CD4-positive, alpha-beta T cell treated with Interleukin-15 for 4 hours (primary cell): ENCODE measurements at places on chromosomes 3 and 15.
A peak's percentile ranks its signal among the peaks of the same experiment; 100 is the strongest.

- no peak for DNase-seq
Observed at GRCh38 chr3:185992831-185993374, 55.1 kb upstream of the TRA2B start.

DNA sequence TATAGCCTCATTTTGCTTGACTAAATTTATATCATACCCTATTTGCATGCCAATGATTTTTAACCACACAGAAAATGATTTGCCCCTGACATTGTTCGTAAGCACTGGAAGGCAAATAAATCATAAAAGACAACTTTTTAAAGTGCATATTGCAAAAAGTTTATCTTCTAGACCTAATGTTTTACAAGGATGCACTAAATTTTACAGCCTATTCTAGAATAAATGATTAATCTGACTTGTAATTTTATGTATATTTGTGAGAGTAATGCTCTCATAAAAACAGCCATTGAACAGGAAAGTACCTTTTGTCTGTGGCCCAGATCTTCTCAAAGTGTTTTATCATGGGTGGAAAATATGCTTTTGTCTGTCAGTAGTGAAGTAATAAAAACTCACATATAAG is 546.6 kb downstream of the EPHA3 start:
- DNase-seq, result no peak

- DNase-seq, result no peak
Observed at GRCh38 chr3:16463119-16463518, 50.4 kb downstream of the RFTN1 start.

GRCh38 chr3:36738702-36739101 is 25.7 kb downstream of the DCLK3 start:
- no peak for DNase-seq

- peak; percentile 38 for DNase-seq
Observed at GRCh38 chr3:47961815-47962606, 54.2 kb downstream of the MAP4 start.

GRCh38 chr3:35064761-35065160 is 574.6 kb upstream of the ARPP21 start:
- DNase-seq, result no peak

DNA sequence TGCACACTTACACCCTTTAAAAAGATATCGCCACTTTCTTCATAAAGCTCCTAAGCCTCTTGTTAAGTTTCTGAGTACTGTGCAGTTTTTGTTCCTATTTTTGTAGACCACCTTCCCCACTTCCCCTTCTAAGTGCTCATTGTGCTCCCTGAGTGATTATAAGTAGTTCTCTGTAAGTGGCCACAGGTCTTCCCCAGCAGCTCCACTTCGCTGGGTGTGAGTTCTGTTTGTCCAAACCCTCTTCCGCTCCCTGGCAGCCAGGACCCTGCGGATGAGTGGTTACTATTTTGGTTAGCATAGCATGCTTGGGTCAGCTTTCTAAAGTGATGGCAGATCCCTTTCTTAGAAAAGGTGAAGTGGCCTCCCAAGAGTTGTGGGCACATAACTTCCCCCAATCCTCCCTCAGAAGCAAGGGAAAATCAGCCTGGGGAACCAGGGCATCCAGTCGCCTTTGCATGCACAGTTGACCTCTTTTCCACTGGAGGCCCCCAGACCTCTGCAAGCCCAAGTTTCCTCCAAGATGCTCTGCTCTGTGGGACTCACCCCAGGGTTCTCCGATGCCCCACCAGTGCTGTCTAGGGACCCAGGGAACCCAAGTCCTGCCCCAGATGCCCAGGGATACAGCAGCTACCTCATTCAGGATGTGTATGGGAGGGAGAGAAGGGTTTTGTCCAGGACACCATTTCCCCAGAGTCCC is 69.6 kb downstream of the ATP10A start:
- no peak for DNase-seq

DNA sequence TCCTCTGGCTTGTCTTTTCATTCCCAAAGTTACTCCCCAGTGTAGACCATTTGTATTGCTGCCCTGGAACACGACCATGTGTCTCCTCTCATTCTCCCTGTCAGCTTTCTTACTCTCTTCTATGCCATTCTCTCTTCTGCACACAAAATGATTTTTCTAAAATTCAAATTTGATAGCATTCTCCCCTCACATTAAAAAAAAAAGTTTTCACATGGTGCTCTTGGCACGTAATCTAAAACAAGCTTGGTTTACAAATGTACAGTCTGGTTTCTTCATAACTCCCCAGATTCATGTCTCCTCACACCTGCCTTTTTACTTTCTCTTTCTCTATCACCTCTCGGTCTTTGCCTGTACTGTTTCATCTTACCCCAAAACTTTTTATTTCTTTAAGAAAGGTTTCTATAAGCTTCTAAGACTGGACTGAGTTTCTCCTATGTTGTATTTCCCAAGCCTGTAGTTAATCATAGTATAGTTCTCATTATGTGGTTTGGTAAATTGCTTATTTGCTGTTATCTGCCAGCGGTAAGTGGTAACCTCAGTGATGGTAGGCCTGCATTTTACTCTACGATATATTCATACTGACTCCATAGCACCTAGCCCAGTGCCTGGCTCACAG is 31.2 kb downstream of the BCHE start:
- DNase-seq, result no peak

DNA sequence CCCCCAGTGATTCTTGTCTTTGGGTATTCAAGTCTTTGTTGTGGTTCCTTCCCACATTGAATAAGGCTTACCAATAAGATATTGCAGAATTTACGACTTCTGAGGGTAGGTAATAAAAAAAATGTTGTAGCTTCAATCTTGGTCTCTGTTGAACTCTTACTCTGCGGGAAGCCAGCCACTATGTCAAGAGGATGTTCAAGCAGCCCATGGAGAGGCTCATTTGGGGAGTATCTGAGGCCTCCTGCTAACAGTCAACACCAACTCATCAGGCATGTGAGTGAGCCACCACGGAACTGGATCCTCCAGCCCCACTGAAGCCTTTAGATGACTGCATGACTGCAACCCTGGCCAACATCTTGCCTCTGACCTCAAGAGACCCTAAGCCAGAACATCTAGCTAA is 3.2 kb upstream of the TBC1D23 start:
- DNase-seq, result no peak

DNA sequence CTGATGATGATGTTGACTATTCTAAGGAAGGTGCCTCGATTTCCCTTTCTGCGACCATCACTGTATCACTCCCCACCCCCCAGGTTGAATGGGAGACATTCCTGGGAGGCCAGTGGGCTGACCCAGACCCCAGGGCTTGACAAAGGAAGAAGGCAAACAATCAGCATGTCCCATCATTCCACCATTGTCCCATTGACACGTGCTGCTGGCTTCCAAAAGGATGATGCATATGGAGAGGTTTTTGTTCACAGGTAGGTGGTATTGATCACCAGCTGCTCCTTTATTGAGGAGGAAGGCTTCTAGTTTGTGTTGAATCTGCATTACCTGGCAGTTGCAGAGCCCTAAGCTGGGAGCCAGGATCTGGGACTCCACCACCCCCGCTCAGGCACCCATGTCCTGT is 30.4 kb downstream of the RASGRF1 start:
- DNase-seq, result no peak

GRCh38 chr15:70376031-70376928 is 278.6 kb upstream of the TLE3 start:
- no peak for DNase-seq

DNA sequence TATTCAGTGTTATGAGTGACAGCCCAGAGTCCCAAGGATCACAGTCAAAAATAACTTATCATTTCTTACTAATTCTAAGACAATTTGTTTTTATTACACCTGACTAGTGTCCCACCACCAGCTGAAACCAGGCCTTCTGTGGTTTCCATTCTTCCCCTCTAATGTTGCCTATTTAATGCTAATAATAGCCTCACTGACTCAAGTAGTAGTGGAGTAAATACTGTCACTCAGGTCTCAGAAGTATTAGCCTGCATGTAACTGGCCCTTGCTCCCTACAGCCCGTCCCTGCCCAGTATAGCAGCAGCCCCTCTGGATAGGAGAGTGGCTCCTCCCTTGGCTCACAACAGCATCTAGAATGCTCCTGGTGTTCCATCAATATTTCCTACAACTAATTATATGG is 665.5 kb downstream of the NTRK3 start:
- no peak for DNase-seq

DNA sequence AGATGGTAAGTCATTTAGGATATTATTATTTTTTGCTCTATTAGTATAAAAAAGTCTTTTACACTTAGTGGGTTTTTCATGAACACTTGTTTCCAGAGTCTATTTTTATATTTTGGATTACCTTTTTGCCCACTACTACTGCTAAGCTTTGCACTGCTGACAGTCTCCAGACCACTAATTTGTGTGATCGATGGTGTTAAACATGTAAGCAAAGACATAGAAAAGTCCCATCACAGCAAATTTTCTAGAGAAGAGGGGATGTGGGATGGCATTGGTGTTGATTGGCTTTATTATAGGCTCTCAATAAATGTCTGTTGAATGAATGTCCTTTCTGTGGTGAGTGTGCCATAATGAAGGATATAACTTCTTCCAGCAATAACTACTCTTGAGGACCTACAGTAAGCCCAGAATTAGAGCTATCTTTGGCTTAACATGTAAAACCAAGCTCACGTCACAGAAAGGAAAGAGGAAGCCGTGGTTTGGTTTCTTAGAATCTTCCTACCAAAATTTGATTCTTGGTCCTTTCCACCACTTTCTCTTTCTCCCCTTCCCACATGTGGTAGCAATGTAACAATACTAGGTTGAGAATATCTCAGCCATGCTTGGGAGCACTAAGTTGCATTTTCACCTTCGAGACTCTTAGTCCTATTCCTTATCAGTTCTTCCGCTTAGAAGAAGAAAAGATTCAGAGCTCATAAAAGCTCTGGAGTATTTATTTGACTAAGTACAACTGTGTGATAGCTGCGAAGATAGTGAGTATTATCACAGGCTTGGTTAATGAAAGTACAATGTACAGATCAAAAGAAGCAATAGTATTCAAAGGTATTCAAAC is 90.6 kb upstream of the UMPS start:
- peak; percentile 27 for DNase-seq

DNA sequence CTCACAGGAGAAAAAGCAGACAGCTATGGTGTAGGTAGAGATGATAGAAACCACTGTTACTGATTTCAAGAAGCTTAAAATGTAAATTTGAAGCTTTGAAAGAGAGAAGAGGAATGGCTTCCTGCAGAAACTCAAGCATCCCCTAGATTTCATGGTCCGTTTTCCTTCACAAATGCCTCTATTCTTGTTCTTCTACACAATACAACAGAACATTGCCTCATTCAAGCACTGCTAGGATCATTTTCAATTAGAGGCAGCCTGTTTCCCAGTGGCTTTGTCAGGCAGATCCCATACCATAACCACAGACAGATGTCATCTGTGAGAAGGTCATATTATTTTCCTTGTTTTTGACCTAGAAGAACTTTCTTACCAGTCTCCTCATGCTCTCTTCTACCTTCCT is 77.9 kb upstream of the SPRED1 start:
- DNase-seq, result no peak

- DNase-seq, result no peak
Observed at GRCh38 chr15:23536659-23537058, 28.8 kb upstream of the MKRN3 start.

GRCh38 chr15:64763021-64763420 is 12.4 kb downstream of the RBPMS2 start:
- DNase-seq, result no peak

DNA sequence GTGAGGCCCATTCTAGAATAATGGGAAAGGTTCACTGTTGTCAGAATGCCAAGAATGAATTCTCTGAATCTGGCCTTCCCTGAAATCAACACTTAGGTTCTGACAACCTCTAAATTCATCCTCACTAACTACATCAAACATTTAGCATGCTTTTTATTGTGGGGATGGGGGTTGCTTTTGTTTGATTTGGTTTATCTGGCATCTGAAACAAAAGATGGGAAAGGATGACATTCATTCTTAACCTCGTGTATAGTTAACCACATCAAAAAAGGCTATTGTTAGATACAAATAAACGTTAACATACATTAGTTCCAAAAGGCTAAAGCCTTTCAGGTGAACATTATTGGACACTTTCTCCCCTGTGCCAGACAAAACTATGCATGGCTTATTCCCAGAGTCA is 357.3 kb downstream of the FHIT start:
- DNase-seq, result no peak

- no peak for DNase-seq
Observed at GRCh38 chr3:137131081-137131480, 173.3 kb downstream of the IL20RB start.

DNA sequence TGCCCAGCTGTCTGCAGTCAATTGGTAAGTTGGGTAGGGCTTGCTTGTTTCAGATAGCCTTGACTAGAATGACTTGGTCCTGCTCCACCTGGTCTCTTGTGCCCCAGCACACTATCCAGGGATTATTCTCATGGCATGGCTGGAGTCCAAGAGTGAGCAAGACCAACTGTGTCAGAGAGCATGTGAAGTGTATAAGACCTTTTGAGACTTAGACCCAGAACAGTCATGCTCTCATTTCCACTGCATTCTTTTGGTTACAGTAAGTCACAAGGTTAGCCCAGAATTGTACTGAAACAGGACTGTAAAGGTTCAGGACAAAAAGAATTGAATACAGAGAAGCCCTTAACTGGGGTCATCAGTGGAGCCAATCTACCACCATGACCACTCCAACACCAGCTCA is 650.8 kb upstream of the ADAMTS9 start:
- no peak for DNase-seq
